ENCODE measurements at places on chromosomes 1 and 21.

- no peak for DNase-seq
Observed at GRCh38 chr1:179950651-179951050, 4.0 kb upstream of the CEP350 start.

GRCh38 chr1:21696931-21697330, 27.8 kb upstream of the RAP1GAP start:
- no peak for DNase-seq

GRCh38 chr1:5505944-5506343, 486.3 kb downstream of the NPHP4 start:
- DNase-seq: no peak

DNA sequence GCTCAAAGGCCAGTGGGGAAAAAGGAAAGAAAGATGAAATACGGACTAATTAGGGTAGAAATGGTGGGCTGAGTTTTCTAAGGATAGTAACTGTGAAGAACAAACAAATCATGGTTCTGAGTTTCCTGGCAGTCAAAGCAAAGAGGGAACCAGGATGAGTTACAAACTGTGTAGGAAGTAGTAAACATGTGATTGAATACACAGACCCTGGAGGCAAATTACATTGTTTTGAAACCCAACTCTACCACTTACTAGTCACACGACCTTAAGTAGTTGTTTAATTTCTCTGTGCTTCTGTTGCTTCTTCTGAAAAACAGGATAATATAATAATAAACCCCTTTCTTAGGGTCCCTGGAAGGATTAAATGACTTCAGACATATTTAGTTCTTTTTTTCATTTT, 11.2 kb upstream of the LUZP1 start:
- no peak for DNase-seq

DNA sequence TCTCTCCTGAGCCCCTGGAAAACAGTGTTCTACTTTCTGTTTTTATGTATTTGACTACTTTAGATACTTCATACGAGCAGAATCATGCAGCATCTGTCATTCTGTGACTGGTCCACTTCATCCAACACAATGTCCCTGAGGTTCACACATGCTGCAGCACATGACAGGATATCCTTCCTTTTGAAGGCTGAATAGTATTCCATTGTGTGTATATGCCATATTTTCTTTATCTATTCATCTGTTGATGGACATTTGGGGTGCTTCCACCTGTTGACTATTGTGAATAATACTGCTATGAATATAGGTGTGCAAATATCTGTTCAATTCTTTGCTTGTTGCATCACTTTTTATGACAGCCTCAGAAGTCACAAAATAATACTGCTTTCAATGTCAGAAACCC, 55.8 kb downstream of the SH3GLB1 start:
- DNase-seq: no peak

GRCh38 chr1:25550155-25550506, 6.7 kb downstream of the LDLRAP1 start:
- DNase-seq: no peak

DNA sequence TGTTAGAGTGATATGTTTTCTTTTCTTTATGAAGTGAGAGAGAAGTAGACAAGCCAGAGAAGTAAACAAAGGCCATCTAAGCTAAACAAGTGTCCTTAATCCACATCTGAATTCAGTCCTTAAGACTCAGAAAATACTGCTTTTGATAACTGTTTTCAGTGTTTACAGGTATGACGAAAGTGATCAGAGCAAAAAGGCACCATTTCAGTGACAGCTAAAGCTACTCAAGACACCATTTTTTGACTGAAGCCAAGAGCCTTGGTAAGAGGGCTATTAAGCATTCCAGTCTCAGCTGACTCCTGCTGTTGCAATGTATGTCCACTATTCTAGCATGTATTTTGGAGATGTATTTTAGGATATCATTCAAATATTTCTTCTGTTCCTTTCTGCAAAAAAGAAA, 4.1 kb downstream of the KMO start:
- DNase-seq: no peak

GRCh38 chr1:187961895-187962294, 1133.1 kb downstream of the PLA2G4A start:
- no peak for DNase-seq

DNA sequence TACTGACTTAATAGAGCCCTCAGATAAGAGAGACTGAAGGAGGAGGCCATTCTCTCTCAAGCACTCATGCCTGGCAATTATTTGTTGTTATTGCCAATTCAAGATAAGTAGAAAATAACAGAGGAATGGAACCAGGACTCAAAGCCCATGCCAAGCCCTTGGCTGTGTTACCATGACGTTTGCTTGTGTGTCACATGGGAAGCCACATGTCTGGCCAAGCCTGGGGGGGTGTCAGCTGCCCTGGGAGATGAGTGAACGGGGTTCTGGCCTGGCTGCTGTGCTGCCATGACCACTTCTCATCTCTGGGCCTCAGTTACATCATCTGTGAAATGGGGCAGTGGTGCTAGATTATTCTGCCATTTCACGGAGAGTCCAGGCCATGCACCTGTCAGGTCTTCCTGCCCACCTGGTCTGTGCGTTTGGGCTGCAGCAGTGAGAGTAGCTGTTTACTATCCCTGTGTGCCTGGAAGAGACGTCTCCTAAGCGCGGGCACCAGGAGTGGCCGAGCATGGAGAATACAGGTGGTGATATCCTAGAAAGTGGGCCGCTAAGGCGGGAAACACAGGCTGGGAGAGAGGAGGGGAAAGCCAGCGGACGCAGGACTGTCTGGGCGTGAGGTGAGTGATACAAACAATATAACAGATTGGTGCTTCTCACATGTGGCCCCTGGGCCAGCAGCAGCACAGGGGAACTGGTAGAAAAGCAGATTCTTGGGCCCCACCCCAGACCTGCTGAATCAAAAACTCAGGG, 67.8 kb downstream of the MAN1C1 start:
- peak; percentile 43 for DNase-seq

- DNase-seq: no peak
Observed at GRCh38 chr1:18246543-18246942, 138.9 kb downstream of the IGSF21 start.

GRCh38 chr1:117985973-117986372, 56.4 kb downstream of the WDR3 start:
- no peak for DNase-seq

DNA sequence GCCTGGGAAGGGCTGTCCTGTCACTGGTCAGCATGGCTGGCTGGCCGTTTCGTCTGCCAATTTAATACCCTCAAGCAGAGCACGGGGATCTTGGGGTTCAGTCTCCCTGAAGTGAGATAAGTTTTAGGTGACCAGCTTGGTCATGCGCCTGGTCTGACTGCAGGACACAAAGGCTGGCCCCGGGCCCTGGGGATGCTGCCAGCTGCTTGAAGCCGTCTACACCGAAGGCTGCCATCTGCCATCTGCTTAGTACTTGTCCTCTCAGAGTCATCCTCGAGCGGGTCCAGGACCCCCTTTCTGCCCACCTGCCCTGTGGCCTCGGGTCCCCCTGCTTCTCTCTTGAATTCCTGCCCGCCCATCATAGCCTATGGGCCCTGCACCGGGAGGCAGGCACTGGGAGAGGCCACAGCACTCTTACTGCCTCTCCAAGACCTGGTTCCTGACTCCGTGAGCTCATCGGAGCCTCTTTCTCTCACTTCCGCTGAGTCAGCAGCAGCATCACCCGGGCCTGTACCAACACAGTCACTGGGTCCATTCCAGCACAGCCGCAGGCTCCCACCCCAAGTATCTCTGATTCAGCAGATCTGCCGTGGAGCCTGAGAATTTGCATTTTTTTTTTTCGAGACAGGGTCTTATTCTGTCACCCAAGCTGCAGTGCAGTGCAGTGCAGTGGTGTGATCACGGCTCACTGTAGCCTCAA, 7.0 kb downstream of the FBLIM1 start:
- no peak for DNase-seq

- no peak for DNase-seq
Observed at GRCh38 chr21:36773117-36773516, 74.2 kb downstream of the SIM2 start.

GRCh38 chr21:32192291-32193097, 86.4 kb downstream of the MIS18A start:
- no peak for DNase-seq

DNA sequence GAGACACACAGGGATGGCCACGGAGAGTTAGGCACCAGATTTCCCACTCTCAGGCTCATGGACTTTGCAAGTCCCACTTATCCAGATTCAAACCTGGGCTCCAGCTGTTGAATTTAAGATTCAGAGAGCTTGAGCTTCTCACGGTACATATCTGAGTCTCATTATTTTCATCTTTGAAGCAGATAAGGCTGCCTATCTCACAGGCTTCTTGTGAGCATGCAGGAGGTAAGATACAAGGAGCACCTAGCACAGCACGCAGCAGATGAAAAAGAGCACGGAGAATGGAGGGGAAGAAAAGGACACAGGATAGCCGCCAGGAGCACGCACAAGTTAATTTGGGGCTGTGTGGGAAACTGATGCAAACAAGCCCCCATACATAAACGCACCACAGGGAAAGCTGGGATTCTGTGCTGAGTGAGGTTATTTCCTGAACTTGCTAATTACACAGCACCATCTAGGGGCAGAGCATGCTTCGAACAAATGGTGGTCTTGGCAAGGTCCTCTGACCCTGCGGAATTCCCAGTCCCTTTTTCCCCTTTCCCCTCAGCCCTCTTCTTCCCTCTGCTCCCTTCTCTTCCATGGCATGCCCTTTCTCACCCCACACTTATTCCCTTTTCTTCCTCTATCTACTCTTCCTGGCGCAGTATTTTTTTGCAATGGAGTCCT, 134.7 kb upstream of the VANGL1 start:
- no peak for DNase-seq

DNA sequence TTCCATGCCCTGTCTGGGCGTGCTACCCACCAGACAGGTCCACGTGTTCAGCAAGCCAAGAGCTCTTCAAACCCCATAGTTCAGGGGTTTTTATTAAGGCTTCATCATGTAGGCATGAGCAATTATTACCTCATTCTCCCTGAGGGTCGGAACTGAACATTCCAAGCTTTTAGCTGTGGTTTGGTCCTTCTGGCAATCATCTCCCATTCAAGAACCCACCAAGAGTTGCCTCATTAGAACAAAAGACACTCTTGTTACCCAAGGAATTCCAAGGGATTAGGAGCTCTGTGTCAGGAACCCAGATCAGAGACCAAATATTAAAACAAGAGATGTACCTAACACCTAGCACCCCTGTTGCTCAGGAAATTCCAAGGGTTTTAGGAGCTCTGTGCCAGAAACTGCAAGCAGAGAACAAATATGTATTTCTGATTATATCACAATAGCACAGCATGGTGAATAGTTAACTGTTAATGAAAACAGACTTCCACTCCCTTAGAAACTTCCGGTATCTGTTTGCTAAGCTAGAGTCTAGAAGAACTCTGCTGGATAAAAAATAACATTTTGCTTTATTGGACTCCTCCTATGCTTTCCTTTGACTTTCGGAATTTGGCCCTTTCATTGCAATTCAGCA, 201.2 kb upstream of the L1TD1 start:
- no peak for DNase-seq

DNA sequence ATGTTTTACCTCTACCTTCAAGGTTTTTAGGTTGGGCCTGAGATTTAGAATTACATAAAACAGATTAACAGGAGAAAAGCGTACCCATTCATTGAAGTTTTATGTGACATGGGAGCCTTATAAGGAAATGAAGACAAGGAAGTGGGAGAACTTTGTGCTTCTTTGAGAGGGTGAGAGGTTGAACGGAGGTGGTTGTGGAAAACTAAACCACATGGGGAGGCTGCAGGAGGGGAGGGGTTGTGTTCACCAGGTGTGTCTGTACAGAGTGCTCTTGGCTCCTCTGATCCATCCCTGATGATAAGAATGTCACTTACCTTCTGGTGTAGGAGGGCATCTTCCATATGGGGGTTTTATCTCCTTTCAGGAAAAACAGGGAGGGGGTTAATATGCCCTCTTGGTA, 2.7 kb downstream of the SLX9 start:
- no peak for DNase-seq

DNA sequence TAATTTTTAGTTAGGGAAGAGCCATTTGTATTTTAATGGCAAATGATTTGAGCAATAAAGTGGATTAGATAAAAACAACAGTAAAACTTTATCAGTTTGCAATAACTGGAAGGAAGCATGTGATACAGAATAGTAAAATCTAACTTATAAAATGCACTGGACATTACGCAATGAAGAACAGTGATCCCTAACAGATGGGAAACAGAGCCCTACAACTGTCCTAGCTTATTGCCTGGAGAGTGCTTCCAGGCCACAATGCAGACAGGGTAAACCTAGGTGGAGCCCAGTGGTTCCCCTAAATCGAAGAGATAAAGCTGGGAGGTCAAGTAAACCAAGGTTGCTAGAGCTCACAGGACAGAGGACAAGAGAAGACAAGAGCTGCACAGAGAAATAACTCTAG, 7.0 kb downstream of the OMA1 start:
- no peak for DNase-seq

GRCh38 chr1:203492082-203492747, 1.7 kb upstream of the OPTC start:
- no peak for DNase-seq

DNA sequence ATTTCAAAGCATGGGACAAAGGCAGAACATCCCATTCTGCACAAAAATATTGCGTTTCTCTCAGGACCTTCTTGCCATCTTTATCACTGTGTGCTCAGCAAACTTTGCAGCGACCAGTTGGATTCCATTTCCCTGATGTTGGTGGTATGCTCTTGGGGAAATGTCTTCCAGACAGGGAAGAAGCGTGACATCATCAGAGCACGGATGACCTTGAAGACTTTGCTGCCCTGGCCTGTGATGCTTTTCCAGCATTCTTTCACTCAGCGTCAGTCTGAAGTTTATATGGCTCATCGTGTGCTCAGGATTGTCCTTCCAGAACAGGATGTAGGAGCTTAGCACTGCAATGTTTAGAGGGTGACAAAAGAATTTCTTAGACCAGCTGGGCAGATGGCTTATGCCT, 131.4 kb upstream of the F3 start:
- DNase-seq: no peak

DNA sequence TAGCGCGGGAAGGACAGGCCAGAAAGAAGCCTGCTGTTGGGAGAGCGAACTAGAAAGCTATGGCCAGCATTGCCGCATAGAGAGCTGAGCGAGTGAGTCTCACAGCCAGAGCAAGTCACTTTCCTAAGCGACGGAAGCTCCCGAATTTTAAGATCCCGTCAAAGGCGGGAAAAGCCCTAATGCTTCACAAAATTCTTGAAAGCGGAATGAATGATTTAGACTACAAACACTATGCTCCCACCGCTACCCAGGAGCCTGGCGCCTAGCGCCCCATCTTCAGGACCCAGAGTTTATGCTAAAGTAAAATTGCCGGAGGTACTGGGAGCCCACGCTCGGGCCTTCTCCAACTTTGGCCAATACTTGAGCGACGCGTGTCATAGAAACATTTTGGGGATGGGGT, 409.9 kb upstream of the ESRRG start:
- no peak for DNase-seq

DNA sequence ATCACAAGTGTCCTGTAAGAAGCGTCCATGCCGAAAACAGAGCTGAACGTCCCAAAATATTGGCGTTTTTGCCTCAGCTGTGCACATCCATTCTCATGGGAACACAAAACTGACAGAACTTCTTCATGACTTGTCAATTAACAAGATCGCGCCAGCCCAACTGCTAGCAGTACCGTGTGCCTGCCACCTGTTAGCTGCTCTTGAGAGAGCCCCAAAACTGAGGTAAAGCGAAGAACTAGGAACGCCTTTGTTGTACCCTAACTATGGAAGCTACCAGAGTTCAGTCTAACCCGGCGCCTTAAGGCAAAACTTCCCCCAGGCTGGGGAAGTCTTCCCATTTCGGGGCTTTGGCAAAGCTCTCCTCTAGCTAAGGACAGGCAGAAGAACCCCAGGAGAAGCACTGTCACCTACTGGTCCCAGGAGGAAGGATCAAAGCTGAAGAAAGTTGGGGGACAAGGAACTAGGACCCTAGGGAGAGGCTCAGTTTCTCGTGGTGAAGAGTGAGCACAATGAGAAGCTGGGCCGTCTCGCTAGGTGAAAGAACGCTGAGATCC, 719 bp downstream of the EYA3 start:
- peak; percentile 66 for DNase-seq

GRCh38 chr1:154501423-154502065, 475 bp upstream of the TDRD10 start:
- no peak for DNase-seq
